ENCODE measurements at places on chromosomes 1 and 21. TPM values are rescaled to one million over a fixed set of nuclear protein-coding genes. Genes with fewer than 3 reads are reported as not detected.

- H3K27me3 ChIP-seq = peaks cover 9% of the 10 kb centered on the region
- no peak for DNase-seq
- no peak overlapping the region for H3K27ac ChIP-seq
These were observed 8.7 kb downstream of the CFAP107 start for GRCh38 chr1:12754738-12755137.

DIO1 gene
- total RNA-seq = not detected

GRCh38 chr1:157523774-157524493, 28.4 kb downstream of the FCRL5 start:
- H3K27me3 ChIP-seq = no peaks in the 10 kb centered on the region
- H3K4me3 ChIP-seq = peak overlapping the region; percentile 56
- H3K27ac ChIP-seq = no peak overlapping the region
- H3K36me3 ChIP-seq = no peaks in the 10 kb centered on the region
- no peaks in the 10 kb centered on the region for H3K4me1 ChIP-seq

DNA sequence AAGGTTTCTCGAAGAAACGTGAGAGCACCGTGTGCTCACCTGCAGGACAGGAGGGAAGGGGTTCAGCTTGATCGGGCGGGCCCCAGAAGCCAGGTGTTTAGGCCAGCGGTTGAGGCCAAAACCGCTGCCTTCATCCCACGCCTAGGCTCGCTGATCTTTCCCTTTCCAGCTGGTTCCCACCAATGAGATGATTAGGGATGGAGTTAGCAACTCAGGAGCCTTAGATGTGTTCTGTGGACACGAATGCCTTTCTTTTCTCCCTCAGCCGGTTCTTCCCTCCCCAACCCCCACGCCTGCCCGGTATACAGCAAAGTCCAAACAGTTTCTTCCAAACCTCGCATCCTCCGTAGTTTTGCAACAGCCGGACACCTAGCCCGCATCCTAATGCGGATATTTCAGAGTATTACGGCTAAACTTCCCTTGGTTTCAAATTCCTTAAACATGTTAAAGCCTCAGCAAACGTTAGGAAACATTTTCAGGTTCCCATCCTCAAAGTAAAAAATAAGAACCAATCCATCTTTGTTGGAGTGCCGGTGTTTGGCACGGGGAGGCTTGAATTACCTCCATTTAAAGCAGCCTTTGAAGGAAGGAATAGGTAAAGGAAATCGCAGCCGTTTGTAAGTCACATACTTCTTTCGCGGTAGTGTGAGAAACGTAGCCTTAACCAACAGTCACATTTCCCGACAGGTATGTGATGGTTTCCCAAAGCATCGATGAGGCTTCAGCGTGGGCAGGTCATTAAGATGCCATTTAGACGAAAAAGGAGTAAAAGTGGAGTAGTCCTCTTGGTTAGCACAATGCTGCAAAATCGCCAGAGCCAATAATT, 1.1 kb downstream of the LRRC8C start:
- peak; percentile 33 for DNase-seq
- peaks cover 4% of the 10 kb centered on the region for H3K36me3 ChIP-seq
- H3K4me1 ChIP-seq = peaks cover 74% of the 10 kb centered on the region

DNA sequence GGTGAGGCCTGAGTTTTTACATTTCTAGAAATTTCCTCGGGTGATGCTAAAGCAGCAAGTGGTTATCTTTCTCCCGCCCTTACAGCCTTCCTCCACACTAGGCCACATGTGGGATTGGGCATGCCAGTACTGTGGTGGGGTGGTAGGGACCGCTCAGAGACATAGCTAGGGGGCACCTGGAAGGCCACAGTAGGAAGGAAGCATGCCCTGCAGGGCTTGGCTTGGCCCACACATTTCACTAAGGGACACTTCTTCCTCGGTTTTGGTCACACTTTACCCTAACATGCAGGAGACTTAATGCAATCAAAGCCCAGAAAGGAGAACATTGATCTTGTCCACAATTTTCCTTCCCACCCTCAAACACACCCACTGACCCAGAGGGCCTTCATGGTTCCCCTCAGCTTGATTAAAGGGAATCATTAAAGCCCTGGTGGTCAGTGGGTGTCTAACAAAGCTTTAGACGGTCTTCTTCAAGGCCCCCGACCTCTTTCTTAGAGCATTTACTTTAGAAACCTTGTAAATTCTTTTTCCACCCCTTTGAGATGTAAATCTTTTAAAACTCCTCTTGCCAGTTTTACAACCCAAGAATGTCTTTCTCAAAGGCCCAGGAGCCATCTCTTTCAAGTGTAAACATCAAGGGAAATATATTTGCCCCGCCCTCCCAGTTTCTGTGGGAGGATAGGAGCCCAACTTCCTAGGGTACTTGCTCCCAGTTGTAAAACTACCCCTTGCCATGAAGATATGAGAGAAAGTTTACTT, 246.4 kb upstream of the PTBP2 start:
- H3K27me3 ChIP-seq = no peaks in the 10 kb centered on the region
- H3K27ac ChIP-seq = no peak overlapping the region
- no peaks in the 10 kb centered on the region for H3K4me1 ChIP-seq
- H3K4me3 ChIP-seq = no peak overlapping the region
- no peak for DNase-seq
- H3K36me3 ChIP-seq = no peaks in the 10 kb centered on the region

DNA sequence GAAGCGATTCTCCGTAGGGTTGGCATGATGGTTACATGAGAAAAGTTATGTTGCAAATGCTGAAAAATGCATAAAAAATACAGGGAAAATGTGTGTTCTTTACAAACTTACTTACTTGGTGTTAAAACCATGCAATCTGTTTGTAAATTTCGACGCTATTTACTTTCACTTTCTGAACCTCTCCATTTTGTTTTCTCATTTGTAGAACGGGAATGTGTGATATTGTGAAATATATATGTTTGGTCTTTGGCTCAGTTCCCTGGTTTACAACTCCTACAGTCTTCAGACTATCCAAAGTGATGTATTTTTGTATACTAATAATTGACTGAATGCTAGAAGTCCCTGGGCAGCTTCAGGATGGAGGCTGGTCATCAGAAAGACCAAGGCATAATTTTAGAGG, 982.3 kb downstream of the ADGRL2 start:
- no peaks in the 10 kb centered on the region for H3K4me1 ChIP-seq
- no peak overlapping the region for H3K4me3 ChIP-seq
- no peak overlapping the region for H3K27ac ChIP-seq
- H3K27me3 ChIP-seq = no peaks in the 10 kb centered on the region

GRCh38 chr1:45393718-45394302, 53.6 kb upstream of the MUTYH start:
- no peaks in the 10 kb centered on the region for H3K27me3 ChIP-seq
- no peak for DNase-seq
- peak overlapping the region; percentile 56 for H3K27ac ChIP-seq
- H3K36me3 ChIP-seq = no peaks in the 10 kb centered on the region
- H3K4me3 ChIP-seq = peak overlapping the region; percentile 32
- peaks cover 15% of the 10 kb centered on the region for H3K4me1 ChIP-seq

DNA sequence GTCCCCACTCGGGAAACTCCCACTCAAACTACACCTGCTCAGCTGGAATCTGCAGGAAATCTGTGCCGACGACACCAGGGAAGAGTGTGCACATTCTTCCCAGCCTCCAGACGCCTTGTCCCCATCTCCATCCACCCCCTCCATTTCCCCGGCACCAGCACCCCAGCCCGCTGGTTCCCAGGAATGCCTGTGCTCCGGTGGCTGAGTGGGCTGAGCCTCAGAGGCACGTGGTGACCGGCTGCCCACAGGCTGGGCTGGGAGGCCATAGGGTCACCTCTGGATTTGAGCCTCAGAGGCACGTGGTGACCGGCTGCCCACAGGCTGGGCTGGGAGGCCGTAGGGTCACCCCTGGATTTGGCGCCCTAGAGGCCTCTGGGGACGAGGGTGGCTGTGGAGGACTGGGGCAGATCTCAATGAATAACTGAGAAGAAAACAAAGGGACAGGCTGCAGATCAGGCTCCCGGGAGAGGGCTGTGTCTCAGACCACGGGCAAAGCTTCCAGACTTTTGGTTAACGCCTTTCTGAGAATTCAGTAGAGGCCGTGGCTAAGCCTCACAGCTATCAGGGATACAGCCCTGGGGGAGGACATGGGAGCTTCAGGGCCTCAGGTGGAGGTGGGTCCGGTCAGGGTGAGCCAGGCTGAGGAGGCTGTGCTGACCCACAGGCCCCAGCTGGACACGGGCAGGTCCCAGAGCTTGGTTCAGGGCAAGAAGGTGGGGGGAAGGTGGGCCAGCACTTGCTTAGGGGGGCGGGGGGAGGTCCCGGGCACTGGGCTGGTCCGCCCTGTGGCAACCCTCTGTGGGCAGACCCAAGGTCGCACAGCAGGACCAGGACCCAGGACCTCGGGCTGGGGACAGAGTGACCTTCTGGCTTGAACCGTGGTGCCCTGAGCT, 17.3 kb upstream of the TTLL10 start:
- peaks cover 14% of the 10 kb centered on the region for H3K4me1 ChIP-seq
- H3K27ac ChIP-seq = no peak overlapping the region
- H3K4me3 ChIP-seq = no peak overlapping the region
- H3K36me3 ChIP-seq = no peaks in the 10 kb centered on the region
- no peaks in the 10 kb centered on the region for H3K27me3 ChIP-seq

Measured in CD4-positive, CD25-positive, alpha-beta regulatory T cell (primary cell).